ENCODE measurements at places on chromosomes 3 and 15. TPM values are rescaled to one million over a fixed set of nuclear protein-coding genes. Genes with fewer than 3 reads are reported as not detected.

PLA2G4D gene
- not detected for total RNA-seq

TM6SF1 gene
- total RNA-seq = 7.3 TPM

DNA sequence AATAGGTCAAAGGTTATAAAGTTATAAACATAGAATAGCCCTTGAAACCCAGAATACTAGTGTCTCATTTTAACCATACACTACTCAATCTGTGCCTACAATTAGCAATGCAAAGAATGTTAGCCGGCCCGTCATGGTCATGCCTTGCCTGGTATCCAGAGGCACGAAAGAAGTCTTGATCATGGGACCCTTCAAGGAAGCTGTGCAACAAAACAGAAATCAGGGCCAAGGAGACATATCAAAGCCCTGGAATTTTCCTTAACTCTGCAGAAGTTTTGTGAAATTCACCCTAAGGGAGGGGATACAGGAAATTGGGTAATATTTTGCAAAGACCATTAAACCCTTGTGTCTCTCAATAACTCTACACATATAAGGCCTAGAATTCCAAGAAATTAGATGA is 482.4 kb downstream of the ROBO1 start:
- no peak overlapping the region for H3K27ac ChIP-seq
- no peaks in the 10 kb centered on the region for H3K36me3 ChIP-seq
- no peak overlapping the region for H3K4me3 ChIP-seq
- no peaks in the 10 kb centered on the region for H3K4me1 ChIP-seq

ROPN1B gene
- 3.9 TPM for total RNA-seq

CIAO2A gene
- 43.6 TPM for total RNA-seq

TAMM41 gene
- 5.0 TPM for total RNA-seq

GRCh38 chr15:33915571-33916407 is 52.5 kb upstream of the CHRM5 start:
- H3K27me3 ChIP-seq = no peaks in the 10 kb centered on the region
- DNase-seq = no peak
- no peak overlapping the region for H3K4me3 ChIP-seq
- H3K27ac ChIP-seq = no peak overlapping the region
